ENCODE measurements at places on chromosomes 3 and 15. TPM values are rescaled to one million over a fixed set of nuclear protein-coding genes. Genes with fewer than 3 reads are reported as not detected.
A peak's percentile ranks its signal among the peaks of the same experiment; 100 is the strongest.

DNA sequence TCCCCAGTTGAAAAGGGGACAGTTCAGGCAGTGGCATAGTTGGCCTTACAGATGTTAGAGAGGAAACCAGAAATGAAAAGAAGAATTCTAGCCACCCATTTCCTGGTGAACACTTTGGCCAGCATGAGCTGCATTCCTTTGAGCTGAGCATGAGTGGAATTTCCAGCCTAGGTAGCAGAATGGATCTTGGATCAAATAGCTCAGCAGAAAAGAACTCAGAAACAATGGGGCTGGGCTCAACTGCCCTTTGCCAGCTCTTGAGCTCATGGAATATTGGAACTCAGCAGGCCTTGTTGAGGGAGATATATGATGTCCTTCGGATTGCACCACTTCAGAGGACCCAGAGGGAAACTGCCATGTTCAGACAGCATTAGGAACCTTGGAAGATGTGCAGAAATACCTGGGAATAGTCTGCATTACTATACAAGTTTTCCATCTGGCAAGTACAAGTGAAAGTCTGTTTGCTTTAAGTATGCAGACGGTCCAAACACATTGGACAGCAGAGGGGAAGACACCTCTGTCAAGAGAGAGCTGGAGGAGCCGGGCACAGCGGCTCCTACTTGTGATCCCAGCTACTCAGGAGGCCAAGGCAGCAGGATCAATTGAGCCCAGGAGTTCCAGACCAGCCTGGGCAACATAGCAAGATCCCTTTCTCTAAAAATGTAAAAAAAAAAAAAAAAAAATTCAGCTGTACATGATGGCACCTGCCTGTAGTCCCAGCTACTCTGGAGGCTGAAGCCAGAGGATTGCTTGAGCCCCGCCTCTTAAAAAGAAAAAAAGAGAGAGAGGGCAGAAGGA is 3.1 kb upstream of the CDV3 start:
- peak; percentile 95 for DNase-seq

- DNase-seq = no peak
These were observed 57.5 kb downstream of the TBC1D2B start for GRCh38 chr15:78020007-78020406.

- DNase-seq = no peak
These were observed 19.1 kb upstream of the VILL start for GRCh38 chr3:37971467-37971866.

DNA sequence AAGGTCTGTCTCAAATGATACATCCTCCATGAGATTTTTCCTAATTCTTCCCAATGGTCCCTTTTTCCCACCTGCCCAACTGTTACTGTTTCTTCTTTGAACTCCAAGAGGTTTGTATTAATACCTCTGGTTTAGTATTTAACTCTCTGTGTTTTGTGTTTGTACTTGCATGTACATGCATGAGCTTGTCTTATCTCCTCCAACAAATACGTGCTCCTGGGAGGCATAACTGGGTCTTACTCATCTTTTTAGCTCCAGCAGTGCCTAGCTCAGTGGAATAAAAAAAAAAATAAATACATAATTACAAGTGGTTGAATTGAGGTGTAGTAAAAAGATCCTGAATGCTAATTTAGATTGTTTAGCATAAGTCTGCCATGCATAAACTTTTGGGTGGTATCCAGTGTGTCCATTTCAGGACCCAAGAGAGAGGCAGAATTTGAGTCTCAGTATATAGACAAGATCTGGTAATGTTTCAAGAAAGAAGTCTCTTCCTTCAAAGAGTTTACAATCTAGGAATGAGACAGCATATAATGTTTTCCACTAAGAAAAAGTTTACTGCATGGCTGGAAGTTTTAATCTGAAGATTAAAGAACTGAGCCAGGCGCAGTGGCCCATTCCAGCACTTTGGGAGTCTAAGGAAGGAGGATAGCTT is 1.7 kb upstream of the LYSMD2 start:
- no peak for DNase-seq

DNA sequence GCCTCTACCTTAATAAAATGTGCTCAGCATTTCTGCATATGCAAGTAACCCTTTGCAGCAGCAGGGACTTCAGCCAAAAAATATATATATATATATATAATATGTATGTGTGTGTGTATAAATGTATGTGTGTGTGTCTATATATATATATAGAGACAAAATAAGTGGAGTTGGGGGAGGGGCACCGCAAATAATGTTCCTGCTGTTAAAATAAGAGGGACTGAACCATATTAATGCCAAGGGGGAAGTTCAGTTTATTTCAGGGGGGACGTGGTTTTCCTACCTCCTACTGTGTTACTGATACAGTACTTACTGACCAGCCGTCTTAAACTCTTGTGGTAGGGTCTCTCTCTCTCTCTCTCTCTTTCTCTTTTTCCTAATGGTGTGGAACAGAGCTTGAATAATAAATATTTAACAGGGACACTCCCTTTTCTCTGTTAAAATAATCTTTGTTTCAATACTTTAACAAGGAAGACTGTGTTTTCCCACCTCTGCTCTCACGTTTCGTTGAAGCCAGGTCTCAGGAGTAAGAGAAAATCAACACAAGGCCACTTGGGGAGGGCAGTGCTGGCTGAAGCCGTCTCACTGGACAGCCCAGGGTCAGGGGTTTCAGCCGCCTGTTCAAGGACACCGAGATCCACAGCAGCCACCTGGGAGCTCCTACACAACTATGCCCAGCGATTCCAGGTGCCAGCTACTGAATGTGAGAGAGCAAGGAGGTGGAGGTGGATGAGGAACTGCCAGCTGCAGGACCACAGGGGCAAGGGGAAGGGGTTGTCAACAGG is 42.8 kb upstream of the ADAMTSL3 start:
- no peak for DNase-seq

DNA sequence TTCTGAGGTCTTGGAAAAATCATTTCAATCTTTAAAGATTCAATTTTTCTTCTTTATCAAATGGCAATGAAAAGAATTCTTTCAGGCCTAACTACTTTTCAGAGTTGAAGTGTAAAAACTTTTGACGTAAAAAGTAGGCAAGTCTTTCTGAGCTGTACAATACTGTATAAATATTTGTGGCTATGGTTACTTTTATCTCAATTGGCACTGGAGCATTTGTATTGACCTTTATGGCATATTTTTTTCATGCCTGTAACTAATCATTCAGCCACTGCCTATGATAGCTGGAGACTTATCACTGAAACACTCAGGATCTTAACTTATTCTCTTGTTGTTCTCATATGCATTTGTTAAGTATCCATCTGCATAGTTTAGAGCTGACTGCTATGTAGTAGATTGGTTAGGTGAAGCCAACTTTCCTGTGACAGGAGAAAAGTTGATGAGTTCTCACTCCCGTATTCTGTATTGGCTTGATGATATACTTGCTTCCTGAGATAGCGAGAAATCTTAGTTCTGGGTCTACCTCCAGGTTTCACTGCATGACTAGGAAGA is 290.4 kb upstream of the TBL1XR1 start:
- peak; percentile 36 for DNase-seq

DNA sequence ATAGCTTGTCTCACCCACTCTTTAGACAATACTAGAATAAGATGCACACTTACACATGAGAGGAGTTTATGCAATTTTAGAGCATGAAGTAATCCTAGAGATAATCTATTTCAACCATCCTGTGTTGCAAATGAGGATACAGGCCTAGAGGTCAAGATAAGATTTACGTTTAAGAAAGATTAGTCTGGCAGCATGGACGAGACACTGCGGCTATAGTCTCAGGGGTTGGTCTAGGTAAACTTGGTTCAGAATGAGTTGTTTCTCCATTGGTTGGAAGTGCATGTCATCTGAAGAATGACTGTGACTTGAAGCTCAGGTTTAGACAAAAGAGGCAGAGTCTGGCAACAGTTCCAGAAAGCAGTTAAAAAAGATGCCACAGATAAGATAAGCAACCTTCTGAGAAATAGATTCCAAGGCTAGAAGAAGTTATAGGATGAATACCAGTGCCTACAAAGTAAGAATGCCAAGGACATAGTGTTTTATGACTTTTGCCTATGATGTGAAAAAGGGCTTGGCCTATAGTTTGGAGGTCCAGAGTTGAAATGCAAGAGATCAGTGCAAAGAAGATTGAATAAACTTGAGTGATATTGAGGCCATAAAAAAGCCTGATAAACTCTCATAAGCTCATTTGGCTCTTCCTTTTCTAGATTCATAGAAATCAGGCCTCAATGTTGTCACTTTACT is 631.0 kb downstream of the SQOR start:
- DNase-seq = no peak

GRCh38 chr3:18556503-18557135 is 131.5 kb upstream of the SATB1 start:
- no peak for DNase-seq

- no peak for DNase-seq
These were observed 146.9 kb upstream of the RARB start for GRCh38 chr3:25281041-25281731.

DNA sequence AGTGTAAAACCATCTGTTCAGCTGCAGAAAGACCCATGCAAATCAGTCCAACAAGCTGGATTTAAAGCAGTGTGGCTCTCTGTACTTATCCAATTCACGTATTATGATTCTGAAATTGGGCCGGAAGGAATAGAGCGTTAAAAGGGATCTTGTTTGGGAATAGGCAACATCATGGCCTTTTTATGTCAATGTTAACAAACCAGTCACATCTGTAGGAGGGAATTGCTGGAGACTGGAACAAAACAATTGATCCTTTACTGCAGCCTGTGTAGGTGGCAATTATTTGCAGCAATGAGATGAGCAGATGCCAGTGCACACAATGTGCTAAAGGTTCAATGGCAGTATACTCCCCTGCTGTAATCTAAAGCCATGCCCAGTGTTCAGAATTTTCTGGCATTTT is 887.4 kb upstream of the ROBO1 start:
- DNase-seq = no peak

- no peak for DNase-seq
These were observed 18.6 kb upstream of the PRR23E start for GRCh38 chr3:127174284-127174683.

- DNase-seq = no peak
These were observed 200.3 kb downstream of the SLCO3A1 start for GRCh38 chr15:92053753-92054316.

DNA sequence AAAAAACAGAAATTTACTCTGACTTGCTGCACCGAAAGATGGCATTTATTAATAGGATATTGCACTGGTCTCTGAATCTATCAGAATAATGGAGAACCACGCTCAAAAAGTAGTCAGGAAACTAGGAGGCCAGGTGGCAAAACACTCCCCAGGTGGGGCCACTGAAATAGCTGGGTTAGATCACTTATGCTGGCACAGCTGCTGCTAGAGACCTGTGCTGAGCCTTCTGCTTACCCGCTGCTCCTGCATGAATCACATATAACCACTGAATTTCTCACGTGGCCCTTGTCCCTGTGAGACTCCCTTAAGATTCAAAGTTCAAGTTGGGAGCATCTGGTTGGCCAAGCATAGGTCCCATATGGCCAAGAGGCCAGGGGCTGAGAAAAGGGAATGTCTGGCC is 66.0 kb upstream of the OXTR start:
- no peak for DNase-seq

- no peak for DNase-seq
These were observed 12.8 kb upstream of the GATA2 start for GRCh38 chr3:128505771-128506170.

DNA sequence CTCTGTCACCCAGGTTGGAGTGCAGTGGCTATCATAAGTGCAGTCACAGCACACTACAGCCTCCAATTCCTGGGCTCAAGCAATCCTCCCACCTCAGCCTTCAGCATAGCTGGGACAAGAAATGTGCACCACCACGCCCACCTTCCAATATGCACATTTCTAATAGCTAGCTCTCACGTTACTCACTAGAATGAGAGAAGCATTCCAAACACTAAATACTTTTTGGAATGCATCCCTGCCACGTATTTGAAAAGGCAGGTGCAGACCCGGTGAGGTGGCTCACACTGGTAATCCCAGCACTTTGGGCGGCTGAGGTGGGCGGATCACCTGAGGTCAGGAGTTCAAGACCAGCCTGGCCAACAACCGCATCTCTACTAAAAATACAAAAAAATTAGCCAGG is 7.6 kb upstream of the TCF12 start:
- DNase-seq = no peak

- DNase-seq = no peak
These were observed 5.1 kb downstream of the FAM43A start for GRCh38 chr3:194690501-194691372.

DNA sequence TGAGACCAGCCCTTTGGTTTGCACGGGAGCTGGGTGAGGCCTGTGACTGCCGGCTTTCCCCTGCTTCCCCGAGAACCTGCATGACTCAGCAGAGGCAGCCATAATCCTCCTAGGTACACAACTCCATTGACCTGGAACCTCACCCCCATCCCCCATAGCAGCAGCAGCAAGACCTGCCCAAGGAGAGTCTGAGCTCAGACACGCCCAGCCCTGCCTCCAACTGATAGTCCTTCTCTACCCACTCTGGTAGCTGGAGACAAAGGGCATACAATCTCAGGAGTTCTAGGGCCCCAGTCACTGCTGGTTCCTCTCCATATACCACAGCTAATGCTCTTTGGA is 141.0 kb upstream of the ARHGEF26 start:
- DNase-seq = no peak

- DNase-seq = no peak
These were observed 60.0 kb downstream of the THRB start for GRCh38 chr3:24434651-24435050.

DNA sequence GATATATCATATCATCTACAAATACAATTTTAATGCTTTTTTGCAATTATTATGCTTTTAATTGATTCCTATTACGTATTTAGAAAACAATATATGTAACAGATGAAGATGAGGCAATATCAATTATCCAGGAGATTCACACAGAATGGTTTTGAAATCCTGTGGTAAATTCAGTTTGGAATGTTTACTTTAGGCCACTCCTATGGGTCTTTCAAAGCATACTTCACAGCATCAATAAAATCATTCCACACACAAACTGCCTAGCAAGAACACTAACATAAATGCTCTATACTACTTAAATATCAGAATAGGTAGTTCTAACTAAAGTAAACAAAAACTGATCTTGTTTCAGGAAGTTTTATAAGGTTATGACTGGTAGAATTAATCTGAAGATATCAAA is 90.5 kb downstream of the FAM227B start:
- peak; percentile 9 for DNase-seq

GRCh38 chr15:91132079-91132478 is 32.0 kb downstream of the SV2B start:
- no peak for DNase-seq

DNA sequence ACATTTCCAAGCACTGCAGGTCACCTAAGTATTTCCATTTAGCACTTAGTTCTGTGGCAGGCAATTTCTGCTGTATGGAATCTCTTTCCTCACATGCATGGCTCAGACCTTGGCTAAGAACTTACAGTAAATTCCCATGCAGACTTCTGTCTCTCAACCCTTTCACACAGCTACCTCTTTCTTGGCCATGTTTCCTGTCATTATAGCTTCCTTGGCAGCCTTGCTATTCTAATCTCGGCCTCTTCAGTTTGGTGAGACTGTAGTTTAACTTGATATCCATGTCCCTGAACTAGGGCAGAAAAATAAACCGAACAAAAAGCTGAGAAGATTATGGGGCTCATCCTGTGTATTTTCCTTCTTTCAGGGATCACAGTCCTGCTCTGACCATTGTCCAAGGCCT is 96.0 kb downstream of the SPATA16 start:
- peak; percentile 32 for DNase-seq

- DNase-seq = no peak
These were observed 688.9 kb upstream of the NAALADL2 start for GRCh38 chr3:174170248-174170647.

The PCSK6 gene
- 0.81 TPM for total RNA-seq

The GPR87 gene
- total RNA-seq = 0.18 TPM

The MASP1 gene
- 19.2 TPM for total RNA-seq

The OIP5 gene
- total RNA-seq = 0.25 TPM

The TRH gene
- total RNA-seq = 2.5 TPM
